Esophagus squamous epithelium (tissue), 5 donors: ENCODE measurements at places on chromosomes 3 and 15.

DNA sequence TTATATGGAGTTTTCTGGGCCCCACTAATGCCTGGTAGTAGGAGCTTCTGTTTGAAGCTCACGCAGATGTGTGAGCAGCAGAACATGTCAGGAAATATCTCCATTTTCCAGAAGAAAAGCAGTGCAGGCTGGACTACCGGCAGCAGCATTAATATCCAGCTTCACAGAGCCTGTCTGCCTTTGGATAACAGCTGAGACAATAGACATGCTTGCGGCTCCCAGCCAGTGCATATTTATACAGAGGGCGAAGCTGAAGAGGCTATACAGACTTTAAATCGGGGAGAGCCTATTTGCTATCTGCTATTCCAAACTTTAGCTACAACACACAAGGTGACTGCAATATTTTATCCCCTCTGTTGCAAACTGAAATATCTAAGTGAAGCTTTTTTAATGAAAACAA lies 250.1 kb upstream of the WNT5A start:
- no peak for DNase-seq

- DNase-seq = no peak
Measured at GRCh38 chr3:159605101-159605500, 383.5 kb upstream of the IL12A start.

- DNase-seq = no peak
Measured at GRCh38 chr3:31546162-31546561, 13.4 kb downstream of the STT3B start.

GRCh38 chr3:67458896-67459530 lies 195.4 kb downstream of the SUCLG2 start:
- no peak for DNase-seq

- DNase-seq = no peak
Measured at GRCh38 chr3:95905182-95905581, 909.2 kb upstream of the EPHA6 start.

GRCh38 chr3:171187706-171188290 lies 161.3 kb upstream of the SLC2A2 start:
- no peak for DNase-seq

DNA sequence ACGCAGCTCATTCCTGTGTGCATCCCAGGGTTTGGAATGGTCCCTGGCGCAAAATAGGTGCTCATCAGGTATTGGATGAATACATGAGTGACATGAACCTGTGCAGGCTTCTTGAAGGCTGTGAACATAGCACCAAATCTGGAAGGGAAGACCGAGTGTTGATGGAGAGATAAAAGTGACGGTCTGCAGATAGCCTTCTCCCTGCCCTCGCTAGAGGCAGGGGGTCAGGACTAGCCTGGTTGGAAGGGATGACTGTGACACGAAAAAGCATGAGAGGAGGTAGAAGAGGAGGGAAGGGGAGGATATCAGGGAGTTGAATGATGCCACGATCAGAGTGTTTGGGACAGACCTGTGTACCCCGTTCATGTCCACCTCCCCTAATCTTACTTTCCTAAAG lies 267.1 kb downstream of the XXYLT1 start:
- no peak for DNase-seq

DNA sequence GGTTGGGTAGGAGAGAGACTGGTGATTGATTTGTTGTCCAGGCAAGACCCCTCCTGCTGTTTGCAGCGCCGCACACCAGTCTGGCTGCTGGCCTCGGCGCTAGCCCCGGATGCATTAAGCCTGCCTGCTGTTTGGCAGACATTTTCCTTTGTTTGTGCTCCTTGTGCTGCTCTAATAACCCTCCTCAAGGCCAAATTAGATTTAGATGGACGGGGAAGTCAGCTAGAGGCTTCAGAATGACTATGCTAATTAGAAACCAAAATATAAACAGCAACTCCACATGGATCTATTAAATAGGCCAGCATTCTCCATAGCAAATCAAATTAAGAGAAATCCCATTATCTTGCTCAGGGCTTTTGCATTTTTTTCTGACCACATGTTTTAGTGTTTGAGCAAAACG lies 445.2 kb downstream of the SQOR start:
- DNase-seq = no peak

GRCh38 chr3:20095470-20095869 lies 55.2 kb downstream of the KAT2B start:
- DNase-seq = no peak

DNA sequence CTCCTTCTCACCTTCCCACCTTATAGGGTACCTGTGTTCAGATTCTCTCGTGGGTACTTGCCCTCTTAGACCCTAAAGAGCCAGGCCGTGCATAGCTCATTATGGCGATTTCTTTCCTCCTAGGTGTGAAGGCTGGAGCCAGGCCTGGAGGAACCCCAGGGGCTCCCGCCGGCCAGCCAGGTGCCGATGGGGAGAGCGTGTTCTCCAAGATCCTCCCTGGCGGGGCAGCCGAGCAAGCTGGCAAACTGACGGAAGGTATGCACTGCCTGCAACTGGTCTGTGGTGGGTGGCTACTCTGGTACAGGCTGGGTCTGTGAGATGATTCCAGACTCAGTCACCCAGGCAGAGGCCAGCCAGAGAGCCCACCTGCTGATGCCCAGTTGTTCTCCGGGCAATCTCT lies 9.9 kb upstream of the APEH start:
- no peak for DNase-seq

DNA sequence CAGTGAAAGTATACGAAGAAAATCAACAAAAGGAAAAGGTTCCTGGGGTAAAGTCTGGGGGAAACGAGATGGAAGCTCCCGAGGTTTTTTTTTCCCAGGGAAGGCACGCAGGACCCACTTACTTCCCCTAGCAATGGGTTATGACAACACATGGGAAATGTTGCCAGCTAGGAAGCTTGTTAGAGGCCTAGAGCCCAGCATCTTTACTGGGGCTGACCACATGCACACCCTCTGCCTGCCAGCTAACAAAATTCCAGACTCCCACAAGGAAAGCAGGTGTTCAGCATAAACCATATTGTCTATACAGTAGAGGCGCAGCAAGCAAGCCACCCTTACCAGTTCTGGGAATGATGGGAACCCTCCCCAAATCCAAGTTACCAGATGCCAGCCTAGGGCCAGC lies 258.8 kb upstream of the NR2E3 start:
- DNase-seq = no peak

DNA sequence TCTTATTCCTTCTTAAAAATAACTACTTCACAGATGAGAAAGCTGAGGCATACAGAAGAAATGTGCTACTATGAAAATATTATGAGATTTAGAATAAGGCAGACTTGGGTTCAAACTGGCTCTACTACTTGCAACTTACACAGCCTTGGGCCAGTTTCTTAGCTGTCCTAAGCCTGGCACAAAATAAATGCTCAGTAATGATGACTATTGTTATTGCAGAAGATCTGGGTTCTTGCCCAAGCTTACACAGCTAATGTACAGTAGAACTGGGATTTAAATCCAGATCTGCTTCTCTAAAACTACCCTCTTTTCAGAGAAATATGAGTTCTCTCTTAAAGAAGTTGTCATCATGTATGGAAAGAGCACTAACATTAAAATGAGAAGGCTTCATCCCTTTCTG lies 228.2 kb upstream of the TPRG1 start:
- DNase-seq = no peak
